ENCODE measurements at places on chromosomes 5 and 9. TPM values are rescaled to one million over a fixed set of nuclear protein-coding genes. Genes with fewer than 3 reads are reported as not detected.

Gene PCDHGB7
- total RNA-seq, result 9.2 TPM

Gene ORM1
- total RNA-seq, result not detected

Gene TSSK1B
- 0.24 TPM for total RNA-seq

Gene GARIN3
- 0.14 TPM for total RNA-seq

Gene C9orf153
- total RNA-seq, result not detected

Gene CCL27
- total RNA-seq, result 0.75 TPM

Gene FLT4
- total RNA-seq, result 0.22 TPM

Gene CDX1
- not detected for total RNA-seq

Gene DIPK1B
- total RNA-seq, result 25.9 TPM

Gene SV2C
- 11.1 TPM for total RNA-seq

Gene GDA
- 1.0 TPM for total RNA-seq

Gene RNF20
- total RNA-seq, result 124 TPM

Gene CD14
- total RNA-seq, result 1.0 TPM

Gene KCNN2
- 4.4 TPM for total RNA-seq

Gene TUT7
- total RNA-seq, result 20.5 TPM

Gene KIF20A
- total RNA-seq, result 32.2 TPM

Gene FREM1
- total RNA-seq, result 4.7 TPM

Gene DOCK2
- 0.56 TPM for total RNA-seq

Gene LCN2
- total RNA-seq, result not detected

Gene POU5F2
- 0.83 TPM for total RNA-seq

Gene GTF3C5
- 40.3 TPM for total RNA-seq

Gene FGF18
- total RNA-seq, result 6.7 TPM

Gene LAMC3
- total RNA-seq, result not detected

Gene PHYKPL
- total RNA-seq, result 11.3 TPM

Gene GHR
- 11.8 TPM for total RNA-seq

Gene MCC
- total RNA-seq, result 6.7 TPM

Gene ENHO
- 21.0 TPM for total RNA-seq

Gene CARD9
- total RNA-seq, result 1.9 TPM

Gene SCGB3A2
- not detected for total RNA-seq

Gene SPRY4
- total RNA-seq, result 3.2 TPM

Gene PTBP3
- 53.0 TPM for total RNA-seq
